Activated CD4-positive, alpha-beta T cell treated with anti-CD3 and anti-CD28 coated beads, Interleukin-2, amount 10 ng/mL, durations not matched to agents 7 days and 5 days (primary cell): ENCODE measurements at places on chromosomes 11 and 22.

DNA sequence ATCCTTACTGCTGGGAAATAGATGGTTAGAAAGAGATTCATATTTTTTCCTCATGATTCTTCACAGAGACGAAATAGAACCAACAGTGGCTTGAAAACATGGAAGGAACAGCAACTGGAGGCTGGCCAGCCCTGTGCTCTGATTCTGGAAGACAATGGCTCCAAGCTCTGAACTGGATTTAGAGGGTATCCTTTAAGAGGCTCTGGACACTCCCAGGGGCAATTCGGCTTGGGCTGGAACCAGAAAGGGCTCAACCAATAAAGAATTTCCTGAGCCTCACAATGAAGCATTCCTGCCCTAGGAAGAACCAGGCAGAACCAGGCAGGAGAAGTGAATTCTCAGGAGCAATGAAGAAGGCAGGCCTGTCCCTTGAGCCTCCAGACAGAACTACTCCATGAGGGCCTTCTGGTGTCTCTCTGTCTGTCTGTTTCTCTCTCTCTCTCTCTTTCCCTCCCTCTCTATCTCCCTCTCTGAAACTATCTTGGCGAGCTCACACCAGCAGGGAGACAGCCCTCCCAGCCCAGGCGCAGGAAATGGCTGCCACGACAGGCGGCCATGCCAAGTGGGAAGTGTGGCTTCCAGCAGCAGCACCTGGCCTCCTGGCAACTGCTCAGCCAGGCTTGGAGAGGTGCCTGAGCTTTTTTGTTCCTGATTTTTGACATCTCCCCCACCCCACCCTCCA is 93.3 kb downstream of the RCN1 start:
- no peak for DNase-seq

GRCh38 chr22:24107661-24108060 is 73.6 kb upstream of the SUSD2 start:
- DNase-seq, result no peak

- DNase-seq, result no peak
Observed at GRCh38 chr22:17637490-17638181, 921 bp upstream of the BCL2L13 start.

GRCh38 chr22:26894766-26895485 is 237.5 kb downstream of the MIAT start:
- DNase-seq, result no peak

GRCh38 chr11:97087419-97087818 is 697.6 kb downstream of the JRKL start:
- no peak for DNase-seq

DNA sequence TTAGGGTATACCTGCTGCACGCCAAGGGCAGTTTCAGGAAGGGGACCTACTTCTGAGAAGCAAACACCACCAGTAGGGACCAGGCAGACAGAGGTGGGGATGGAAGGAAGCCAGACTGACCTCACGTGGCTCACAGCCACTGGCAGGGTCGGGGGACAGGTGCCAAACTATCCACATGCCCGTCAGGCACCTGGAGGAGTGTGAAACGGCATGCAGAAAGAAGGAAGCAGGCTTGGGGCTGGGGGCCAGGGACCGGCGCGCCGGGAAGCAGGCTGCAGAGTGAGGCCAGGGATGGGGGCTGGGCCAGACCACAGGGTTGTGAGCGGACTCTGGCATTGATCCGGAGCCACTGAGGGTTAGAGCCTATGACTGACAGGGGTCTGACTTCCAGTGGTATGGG is 47.5 kb downstream of the CDKN1C start:
- no peak for DNase-seq

DNA sequence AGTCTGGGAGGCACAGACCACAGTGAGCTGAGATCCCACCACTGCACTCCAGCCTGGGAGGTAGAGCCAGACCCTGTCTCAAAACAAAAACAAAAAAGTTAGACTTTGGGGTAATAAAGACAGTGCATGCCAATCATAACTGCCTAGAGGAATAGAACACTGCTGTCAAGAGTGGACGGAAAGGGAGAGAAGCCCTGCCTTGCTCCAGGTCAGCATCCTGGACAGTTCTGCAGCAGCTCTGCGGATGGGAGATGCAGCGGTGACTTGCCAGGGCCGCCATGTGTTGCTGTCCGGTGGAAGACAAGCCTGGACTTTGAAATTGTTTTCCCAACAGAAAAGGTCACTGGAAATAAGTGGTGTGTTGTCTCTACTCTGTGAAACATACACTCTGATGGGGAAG is 618.2 kb downstream of the TBC1D22A start:
- DNase-seq, result no peak

DNA sequence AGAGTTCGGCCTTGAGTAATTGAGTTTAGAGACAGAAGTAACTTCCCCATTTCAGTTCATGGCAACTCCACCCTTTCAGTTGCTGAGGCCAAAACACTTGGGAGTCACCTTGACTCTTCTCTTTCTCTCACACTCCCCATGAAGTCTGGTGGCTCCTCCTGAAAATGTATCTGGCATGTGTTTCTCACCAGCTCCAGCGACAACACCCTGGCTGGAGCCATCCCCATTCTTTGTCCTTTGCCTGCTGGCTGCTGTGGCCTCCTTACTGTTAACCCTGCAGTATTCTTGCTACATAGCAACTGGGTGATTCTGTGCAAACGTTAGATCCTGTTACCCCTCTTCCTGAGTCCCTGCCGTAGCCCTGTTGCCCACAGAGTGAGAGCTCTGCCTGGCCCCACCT is 23.8 kb downstream of the SLC6A5 start:
- DNase-seq, result no peak

GRCh38 chr11:17986007-17986710 is 26.7 kb downstream of the SERGEF start:
- DNase-seq, result no peak

GRCh38 chr22:37545703-37546436 is 14.4 kb upstream of the CDC42EP1 start:
- DNase-seq, result no peak

DNA sequence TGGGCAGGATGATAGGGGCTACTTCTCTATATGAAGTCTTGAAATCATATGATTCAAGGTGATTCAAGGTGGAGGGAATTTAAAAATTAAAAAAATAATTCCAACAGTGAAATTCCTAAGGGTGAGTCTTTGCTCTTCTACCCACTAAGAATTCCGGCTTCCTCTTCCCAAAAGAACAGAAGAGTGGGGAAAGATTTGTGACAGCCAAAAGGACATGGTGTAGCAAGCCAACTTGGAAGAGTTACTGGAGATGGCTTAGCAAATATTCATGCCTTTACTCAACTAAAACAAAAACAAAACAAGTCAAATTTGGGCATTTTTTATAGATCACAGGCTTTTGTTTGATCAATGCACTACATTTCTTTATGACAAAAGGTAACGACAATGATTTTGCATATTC is 12.3 kb downstream of the ZBED5 start:
- no peak for DNase-seq

DNA sequence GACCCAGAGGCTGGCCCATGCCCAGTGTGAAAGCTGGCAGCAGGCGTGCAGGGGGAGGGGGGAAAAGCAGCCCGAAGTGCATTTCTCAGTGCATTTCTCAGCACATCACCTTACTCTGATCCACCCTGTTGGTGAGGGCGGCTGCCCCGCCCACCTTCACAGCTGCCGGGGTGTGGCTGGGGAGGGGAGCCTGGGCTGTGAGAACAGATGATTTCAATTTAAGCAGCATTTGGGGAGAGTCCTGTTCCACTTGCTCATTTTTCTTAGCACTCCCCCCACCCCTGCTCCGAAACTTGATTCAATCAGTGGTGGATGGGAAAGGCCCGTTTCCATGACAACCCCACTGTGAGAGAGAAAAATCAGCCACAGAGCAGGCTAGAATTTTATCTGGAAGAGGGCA is 84.8 kb downstream of the SNX19 start:
- DNase-seq, result no peak

DNA sequence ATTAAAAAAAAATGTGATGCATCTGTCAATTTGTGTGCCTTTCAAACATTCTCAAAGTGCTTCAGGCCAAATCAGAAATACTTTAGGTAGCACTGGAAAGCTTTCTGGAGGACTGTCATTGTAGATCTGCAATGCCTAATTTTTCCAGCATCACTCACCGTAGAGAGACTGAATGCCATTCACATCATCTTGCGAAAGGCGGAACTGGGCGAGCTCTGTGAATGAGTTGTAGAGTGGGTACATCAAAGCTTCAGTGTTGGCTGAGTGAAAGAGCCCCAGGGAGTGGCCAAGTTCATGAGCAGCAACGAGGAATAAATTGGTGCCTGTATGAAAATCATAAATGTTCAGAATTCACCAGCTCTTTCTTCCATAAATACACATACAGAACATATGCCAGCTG is 4.0 kb downstream of the MMP10 start:
- no peak for DNase-seq

DNA sequence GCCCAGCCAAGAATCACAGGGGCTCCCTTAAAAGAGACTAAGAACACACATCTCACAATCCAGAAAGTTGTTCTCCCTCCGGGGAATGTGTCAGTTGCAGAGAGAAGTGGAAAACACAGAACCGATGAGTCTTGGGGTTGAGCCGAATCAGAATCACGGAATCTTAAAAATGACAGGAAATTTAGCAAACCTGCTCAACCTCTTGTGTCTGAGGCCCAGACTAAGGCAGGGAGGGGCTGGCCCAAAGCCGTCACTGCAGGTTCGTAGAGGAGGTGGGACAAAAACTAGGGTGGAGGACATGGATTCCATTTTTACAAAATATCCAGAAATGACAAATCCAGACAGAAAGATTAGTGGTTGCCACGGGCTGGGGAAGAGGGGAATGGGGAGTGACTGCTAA is 63.8 kb downstream of the KIAA1671 start:
- DNase-seq, result no peak

DNA sequence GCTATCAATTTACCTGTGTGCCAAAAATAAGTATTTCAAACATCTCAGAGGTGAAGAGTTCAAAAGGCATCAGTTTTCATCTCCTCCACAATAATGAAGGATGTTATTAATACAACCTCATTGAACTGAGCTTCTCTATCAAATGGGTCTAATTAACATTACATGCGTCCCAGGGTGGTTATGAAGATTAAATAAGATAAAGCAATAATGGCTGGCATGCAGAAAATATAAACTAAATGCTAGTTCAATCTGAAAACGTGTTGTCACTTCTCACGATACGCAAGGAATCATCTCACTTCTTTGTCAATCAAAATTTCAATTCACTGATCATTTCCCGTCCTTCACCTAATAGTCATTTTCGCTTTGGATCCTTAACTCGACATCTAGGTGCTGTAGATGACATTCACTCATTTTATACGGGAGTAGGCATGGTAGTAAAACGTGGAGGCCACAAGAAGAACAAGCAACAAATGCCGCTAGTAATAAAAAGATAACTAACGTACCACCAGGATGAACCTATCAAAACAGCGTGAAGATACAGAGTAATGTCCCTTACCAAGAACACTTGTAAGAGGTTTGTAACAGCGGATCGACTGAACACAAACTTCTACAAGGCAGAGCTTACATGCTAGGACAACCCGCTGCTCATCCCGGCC is 918 bp downstream of the CHORDC1 start:
- no peak for DNase-seq

DNA sequence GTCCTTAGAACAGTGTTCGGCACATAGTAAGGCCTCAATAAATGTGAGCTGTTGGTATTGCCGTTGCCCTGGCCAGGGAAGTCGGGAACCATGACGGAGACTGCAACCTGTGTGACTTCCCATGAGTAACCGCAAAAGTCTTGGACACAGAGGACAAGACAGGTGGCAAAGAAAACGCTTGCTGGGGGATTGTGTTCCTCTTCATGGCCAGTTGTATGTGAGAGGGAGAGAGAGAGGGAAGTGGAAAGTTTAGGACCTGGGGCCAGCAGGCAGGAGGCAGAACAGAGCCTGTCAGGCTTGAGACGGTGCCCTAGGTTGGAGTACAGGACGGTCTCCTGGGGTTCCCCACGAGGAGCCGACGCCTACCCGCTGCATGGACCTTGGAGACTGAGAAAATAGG is 90.2 kb downstream of the CEP164 start:
- DNase-seq, result no peak

DNA sequence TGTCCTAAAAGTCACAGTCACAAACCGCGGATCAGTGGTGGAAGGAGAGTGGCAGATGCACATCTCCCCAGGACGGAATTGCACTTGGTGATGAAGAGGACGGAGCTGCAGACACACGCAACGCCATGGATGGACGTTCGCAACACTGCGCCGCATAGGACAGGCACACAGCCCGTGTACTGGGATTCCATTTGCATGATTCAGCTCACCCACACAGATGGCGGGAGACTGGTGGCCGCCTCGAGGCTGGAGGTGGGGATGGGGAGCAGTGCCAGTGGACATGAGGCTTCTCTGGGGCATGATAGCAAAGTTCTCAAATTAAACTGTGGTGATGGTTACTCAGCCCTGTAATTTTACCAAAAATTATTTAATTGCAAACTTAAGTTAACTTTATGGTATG is 37.4 kb downstream of the DUSP8 start:
- DNase-seq, result no peak

GRCh38 chr11:65446446-65447277 is 24.1 kb downstream of the NEAT1 start:
- no peak for DNase-seq

GRCh38 chr11:130220311-130221035 is 60.9 kb downstream of the ST14 start:
- no peak for DNase-seq

DNA sequence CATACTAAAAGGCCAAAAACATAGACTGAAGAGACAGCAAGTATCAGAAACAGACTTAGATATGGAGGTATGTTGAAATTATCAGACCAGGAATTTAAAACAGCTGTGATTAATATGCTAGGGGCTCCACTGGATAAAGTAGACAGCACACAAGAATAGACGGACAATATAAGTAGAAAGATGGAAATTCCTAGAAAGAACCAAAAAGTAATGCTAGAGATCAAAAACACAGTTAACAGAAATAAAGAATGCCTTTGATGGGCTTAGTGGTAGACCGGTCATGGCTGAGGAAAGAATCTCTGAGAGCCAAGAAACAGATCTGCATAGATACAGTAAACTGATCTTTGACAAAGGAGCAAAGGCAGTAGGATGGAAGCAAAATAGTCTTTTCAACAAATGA is 250.2 kb downstream of the SWAP70 start:
- no peak for DNase-seq

DNA sequence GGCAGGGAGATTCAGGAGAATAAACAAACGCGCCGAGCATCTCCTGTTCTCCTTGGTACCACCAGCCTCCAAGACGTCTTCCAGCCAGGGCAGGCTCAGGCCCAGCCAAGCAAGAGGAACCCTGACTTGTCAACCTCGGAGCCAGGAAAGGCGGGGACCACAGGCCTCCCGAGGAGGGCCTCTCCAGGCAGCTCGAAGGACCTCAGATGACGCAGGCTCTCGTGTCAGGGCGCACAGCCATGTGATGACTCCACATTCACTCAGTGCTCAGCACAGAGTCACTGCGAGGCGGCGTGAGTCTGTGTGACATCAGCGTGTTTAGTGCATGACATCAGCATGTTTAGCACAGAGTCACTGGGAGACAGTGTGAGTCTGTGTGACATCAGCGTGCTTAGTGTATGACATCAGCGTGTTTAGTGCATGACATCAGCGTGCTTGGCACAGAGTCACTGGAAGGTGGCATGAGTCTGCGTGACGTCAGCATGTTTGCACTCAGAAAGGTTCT is 241.4 kb downstream of the BRD1 start:
- DNase-seq, result no peak
